ENCODE measurements at places on chromosomes 16 and 17.
A peak's percentile ranks its signal among the peaks of the same experiment; 100 is the strongest.

DNA sequence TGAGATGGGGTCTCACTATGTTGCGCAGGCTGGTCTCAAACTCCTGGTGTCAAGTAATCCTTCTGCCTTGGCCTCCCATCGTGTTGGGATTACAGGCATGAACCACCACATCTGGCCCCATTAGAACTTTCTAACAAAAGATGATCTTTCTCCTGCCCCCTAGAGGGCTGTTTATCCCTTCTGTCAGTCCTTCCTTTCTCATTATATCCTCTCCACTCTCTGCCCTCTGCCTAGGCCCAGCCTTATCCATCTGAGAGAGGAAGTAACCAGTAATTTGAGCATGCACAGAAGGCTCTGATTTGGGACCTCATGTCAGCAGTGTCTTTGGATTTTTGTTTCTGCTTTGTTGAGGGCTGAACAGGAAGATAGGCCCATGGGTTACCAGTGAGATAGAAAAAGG lies 4.4 kb upstream of the DHX40 start:
- DNase-seq = no peak

- no peak for DNase-seq
Observed at GRCh38 chr16:9055661-9056060, 35.8 kb upstream of the HAPSTR1 start.

DNA sequence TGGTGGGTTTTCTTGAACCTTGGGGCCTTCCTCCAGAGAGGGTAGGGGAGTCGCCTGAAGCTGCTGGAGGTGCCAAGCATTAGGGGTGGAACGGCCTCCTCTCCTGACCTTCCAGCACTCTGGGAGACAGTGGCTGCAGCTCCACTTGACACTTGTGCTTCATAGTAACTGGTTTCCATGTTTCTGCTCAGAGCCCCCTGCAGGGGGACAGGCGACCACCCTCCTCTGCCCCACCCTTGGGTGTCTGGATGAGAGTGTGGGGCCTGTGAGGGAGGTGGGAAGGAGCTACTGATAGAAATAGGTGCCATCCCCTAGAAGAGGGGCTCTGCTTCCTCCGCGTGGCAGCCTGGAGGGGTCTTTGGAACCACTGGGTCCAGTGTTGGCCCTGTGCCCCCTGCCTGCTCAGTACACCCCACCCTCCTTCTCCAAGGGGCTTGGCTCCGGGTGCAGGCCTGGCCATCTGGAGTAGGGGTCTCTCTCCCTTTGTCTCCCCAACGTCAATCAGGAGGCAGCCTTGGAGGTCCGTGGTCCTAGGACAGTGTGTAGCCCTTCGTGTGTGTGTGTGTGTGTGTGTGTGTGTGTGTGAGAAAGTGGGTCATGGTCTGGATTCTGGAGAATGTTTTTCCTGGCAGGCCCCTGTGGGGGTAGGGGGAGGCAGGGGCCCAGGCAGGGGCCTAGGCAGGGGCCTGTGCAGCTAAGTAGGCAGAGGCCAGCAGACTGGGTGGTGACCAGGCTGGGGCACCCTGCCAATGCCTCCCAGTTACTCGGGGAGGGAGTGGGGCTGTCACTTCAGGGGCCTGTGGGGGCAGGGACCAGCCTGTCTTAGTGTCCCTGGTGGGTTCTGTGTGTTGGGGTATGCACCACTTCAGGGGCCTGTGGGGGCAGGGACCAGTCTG lies 4.9 kb downstream of the LASP1 start:
- DNase-seq = no peak

DNA sequence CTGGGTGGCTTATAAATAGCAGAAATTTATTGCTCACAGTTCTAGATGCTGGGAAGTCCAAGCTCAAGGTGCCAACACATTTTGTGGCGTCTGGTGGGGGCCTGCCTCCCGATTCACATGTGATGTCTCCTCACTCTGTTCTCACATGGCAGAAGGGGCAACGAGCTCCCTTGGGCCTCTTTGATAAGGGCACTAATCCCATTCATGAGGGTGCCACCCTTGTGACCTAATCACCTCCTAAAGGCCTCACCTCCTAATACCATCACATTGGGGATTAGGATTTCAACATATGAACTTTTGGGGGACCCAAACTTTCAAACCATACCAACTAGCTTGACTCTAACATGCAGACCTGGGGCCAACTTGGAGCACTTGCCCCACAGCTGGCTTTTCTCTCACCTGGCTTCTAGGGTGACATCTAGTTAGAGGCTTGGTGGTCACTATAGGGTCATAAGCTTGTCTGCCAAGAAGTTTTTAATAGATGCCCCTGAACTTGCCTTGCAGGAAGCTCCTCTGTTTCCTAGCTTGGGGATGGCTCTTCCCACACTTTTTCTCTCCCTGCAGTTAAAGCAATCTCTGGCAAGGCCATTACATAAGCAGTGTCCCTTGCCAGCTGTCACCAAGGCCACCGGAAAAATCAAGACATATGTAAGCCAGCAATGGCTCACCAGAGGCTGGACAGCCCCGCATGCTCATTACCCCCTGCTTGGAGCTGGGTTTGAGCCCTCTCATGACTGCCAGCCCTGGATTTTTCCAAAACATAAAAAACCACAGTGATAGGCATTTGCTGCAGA lies 8.4 kb upstream of the MED9 start:
- peak; percentile 70 for DNase-seq

DNA sequence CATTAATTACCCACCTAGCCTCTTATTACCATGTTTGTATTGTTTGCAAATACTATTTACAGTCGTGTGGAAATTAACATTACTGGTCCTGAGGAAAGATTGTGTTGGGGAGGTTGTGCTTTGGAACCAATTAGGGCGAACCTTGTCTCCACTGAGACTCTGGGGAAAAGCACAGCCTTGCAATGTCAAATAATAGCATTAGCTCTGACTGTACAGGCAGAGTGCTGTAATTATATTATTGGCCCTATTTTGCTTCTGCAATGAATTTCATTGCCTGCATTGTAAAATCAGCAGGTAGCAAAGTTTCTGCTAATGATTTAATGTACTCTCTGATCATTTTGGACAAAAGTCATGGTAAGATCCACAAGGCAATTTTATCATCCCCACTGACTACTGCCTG lies 97.0 kb downstream of the WWOX start:
- no peak for DNase-seq

GRCh38 chr16:9499941-9500593 lies 408.6 kb downstream of the HAPSTR1 start:
- DNase-seq = peak; percentile 66

- peak; percentile 38 for DNase-seq
Observed at GRCh38 chr17:79776376-79777119, 1.4 kb upstream of the CBX2 start.

GRCh38 chr17:61261001-61261637 lies 138.5 kb upstream of the TBX2 start:
- no peak for DNase-seq

- no peak for DNase-seq
Observed at GRCh38 chr17:61567045-61567802, 23.8 kb downstream of the NACA2 start.

DNA sequence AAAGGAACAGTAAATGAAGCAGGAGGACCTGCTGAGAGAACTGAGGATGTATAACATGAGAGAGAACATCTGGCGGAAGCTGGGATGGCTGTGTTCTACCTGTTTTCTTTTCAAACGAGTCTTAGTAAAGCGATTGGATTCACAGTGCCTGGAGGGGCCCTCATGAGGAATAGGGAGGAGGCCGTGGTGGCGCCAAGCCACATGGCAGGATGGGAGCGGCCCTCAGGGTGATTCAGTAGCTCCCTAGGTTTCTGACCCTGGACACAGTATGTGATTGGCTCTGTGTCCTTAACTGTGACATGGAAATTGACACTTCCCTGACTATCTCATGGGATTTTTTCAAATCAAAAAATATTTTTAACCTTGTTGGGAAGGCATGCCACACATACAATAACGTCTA lies 32.1 kb downstream of the USP43 start:
- no peak for DNase-seq
